GM12865 (cell line): ENCODE measurements at places on chromosomes 1 and 21.

GRCh38 chr21:46078978-46079351, 18.9 kb upstream of the COL6A2 start:
- no peak for DNase-seq

DNA sequence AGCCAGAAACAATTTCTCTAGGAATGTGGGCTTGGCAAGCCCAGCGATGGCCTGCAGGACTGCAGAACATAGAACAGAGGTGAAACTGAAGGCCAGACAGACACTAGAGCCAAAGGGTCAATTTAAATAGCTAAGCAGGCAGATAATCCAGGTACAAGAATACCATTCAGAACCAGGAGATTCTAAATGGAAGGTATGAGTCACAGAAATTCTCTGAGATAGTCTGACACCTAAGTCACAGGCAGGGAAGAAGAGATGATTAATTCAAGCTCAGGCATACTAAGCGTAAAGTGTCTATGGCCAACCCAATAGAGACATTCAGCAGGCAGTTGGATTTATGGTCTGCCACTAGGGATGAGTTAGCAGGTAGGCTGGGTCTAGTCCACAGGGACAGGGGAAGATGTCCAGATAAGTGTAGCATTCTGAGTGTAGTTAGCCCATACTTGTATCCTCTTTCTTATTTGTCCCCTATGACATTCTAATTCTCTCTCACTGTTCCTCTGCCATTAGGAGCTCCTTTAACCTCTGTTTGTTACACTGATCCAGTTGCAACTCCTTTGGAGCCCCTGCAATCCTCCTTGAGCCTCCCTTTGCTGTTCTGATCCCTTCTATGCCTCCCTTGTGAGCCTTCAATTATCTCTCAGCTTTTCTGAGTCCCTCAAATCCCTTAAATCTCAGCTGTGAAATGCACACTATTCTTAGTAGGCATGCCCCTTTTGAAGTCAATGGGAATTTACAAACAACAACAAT, 383.8 kb downstream of the LMO4 start:
- DNase-seq: no peak

DNA sequence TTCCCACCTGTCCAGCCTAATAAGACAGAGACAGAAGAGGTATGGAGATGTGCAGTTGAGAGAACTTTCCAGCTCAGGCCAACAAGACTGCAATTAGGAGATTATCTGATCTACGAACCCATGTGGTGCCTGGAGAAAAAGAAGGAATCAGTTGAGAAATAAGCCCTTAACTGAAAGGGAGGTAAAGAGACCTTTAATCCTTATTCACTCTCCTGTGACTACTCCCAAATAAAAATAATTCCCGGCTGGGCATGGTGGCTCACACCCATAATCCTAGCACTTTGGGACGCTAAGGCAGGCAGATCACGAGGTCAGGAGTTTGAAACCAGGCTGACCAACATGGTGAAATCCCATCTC, 31.9 kb upstream of the SARS1 start:
- DNase-seq: no peak

GRCh38 chr1:96782856-96783255, 61.3 kb downstream of the PTBP2 start:
- DNase-seq: no peak

- no peak for DNase-seq
Observed at GRCh38 chr1:185337246-185337645, 20.2 kb upstream of the IVNS1ABP start.

GRCh38 chr1:66852870-66853269, 51.8 kb upstream of the INSL5 start:
- DNase-seq: peak; percentile 34

DNA sequence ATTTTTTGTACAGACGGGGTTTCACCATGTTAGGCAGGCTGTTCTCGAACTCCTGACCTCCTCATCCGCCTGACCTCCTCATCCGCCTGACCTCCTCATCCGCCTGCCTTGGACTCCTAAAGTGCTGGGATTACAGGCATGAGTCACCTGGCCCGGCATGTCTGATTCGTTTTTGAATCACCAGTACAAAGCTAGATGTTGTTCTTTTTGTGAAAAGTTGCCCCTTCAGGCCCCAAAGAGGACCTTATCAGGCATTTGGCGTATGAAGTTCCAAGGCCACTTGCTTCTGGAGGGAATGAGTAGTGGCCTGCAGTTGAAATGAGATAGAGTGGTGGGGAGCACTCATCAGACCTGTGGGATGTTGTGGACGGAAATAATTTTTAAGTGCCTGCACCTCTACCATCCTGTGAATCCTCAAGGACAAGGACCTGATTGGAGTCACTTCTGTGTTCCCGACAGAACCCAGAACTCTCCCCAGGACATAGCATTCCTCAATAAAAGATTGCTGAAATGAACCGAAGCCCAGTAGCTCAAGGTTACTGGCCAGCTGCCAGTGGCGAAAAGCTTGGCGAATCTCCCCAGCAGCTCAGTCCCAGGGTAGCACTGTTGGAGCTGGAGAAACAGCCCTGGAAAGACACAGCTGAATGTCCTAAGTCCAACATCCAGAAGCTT, 50.1 kb downstream of the NDUFS5 start:
- DNase-seq: no peak

- DNase-seq: no peak
Observed at GRCh38 chr1:117321680-117322609, 45.3 kb upstream of the MAN1A2 start.

GRCh38 chr1:178031856-178032320, 62.0 kb upstream of the RASAL2 start:
- peak; percentile 66 for DNase-seq

DNA sequence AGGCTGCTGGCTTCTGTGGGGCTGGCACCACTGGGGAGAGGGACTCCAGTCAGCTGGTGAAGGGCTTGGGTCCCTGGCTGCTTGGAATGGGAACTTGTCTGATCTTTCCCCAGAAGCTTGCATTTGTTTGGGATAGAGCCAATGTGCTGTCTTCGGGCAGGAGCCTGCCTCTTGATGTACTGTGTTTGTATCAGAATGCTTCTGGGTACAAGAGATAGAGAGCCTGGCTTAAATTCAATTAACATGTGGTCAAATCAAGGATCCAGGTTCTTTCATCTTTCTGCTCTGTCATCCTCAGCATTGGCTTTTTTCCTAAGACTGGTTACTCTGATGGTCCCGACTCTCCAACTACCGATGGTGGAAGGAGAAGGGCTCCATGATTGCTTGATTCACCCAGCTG, 16.0 kb upstream of the PROK1 start:
- DNase-seq: no peak

DNA sequence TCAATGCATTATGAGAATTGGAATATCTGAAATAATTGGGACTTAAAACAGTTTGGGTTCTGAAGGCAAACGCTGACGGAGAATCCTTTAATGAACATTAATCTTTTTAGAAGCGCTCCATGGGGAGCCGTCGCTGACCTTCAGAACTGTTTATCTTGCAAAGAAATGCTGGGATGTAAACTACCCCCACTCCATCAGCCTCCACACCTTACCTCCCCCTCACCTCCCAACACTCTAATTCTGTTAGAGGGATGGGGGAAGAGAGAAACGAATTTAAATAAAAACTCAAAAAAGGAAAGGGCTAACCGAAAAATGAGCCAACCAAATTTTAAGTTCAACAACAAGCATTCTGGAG, 44.1 kb upstream of the DNAJC6 start:
- DNase-seq: no peak

DNA sequence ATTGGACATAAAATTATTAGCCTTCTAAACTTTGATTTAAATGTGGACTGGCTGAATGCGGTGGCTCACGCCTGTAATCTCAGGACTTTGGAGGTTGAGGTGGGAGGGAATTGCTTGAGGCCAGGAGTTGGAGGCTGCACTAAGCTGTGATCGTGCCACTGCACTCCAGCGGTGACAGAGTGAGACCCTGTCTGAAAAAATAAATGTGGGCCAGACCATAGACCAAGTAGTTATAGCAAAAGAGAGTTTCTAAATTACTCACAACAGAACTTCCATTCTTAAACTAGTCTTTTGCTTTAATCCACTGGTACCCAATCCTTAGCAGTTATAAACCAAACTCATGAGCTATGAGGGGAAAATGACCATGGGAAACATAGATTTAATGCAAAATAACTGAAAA, 35.2 kb downstream of the RAP1A start:
- DNase-seq: peak; percentile 69

DNA sequence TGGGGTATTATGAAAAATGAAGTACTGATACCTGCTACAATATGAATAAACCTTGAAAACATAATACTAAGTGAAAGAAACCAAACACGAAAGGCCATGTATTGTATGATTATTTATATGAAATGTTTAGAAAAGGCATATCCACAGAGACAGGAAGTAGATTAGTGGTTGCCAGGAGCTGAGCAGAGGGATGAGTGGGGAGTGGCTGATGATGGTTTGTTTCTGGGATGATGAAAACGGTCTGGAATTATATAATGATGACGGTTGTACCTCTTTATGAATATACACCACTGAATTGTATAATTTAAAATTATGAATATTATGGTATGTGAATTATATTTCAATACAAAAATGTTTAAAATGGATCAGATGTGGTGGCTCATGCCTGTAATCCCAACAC, 63.8 kb upstream of the MPC2 start:
- DNase-seq: no peak

- DNase-seq: no peak
Observed at GRCh38 chr1:230877146-230877923, 9.0 kb upstream of the C1orf198 start.

DNA sequence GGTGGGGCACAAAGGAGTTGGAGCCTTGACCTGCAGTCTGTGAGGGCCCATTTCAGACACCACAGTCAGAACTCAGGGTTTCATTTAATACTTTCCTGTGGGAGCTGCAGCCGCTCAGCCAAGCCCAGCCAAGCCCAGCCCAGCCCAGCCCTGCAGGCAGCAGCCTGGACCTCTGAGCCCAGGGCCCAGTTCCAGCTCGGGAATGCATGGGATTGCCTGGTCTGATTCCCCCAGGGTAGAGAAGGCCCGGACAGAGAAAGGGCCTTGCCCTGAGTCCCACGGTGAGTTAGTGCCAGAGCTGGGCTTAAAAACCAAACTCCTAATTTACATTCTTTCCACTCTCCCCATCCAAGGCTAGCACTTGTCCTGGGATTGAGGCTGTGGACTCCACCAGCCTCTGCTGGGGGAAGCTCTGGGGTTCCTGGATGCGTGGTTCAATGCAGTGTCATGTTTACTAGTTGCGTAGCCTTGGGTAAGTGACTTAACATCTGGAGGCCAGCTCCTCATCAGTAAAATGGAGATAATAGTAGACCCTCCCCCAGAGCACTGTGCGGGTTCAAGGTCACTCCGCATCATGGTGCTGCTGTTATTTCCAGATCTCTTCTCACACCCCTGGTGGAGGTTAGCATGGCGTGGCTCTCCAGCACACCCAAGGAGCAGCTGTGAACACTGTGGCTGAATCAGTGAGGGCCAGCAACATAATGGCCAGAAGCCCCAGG, 29.2 kb upstream of the PKP1 start:
- no peak for DNase-seq

DNA sequence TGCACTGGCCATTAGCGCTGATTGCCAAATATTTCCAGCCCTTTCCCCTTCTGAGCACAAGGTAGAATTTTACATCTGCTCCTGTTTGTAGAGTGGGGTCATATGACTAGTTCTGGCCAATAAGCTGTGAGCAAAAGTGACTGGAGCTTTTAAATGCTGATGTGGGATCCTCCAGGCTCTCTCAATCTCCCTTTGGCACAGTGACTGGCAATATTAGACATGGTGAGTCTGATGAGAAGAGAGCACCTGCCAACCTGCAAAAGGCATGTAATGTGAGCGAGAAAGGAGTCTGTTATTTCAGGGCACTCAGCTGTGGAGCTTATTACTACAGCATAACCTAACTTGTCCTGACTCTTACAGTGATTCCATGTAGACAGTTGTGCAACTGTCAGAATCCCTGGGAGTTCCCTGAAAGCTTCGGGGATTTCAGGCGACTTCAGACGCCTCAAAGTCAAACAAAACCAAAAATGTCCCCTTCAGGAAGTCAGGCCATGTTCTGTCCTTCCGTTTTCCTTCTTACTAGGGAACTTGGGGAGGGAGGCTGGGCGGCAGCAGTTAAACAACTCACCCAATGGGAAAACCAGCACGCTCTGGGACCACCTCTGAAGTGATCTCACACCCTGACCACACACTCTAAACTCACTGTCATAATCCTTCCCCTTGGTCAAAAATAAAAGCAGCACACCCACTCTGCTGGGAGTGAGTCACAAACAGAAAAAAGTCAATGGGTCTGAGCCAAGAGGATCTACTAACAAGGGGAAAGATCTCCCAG, 3.6 kb upstream of the RASSF5 start:
- peak; percentile 91 for DNase-seq

- DNase-seq: no peak
Observed at GRCh38 chr1:4611563-4612341, 42.7 kb upstream of the AJAP1 start.

- DNase-seq: peak; percentile 64
Observed at GRCh38 chr1:170562646-170563338, 30.8 kb downstream of the GORAB start.

DNA sequence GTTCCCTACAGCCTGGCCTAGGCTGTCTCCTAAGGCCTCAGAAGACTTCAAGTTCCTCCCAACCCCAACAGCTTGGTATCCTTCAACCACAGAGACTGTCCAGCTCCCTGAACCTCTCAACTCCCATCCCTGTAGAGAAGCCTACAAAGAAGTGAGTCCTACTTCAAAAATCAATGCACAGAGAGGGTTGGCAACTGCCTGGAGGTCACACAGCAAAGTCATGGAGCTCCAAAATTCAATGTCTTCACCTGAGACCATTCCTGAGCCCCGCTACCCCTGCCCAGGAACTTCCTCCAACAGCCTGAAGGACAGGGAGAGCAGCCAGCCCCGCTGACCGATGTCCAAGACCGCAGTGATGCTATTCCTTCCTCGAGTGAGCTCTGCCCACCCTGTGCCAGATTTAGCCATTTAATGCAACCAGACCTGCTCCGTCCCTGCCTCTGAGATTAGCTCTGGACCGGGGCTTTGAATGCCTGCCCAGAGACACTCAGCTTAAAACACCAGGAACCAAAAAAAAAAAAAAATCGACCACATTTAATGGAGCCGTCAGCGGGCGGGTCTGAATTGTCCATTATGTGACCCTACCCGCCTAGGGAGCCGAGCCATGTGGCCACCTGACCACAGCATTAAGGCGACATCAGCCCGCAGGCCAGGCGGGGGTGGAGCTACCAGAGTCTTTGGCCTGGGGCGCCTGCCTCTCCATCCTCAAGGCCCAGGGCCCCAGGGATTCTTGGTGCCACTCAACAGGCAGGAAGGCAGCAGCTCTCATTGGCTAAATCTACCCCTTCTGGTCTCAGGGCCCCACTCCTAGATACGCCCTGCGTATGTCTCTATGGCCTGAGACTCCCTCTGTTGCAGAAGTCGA, 148.6 kb downstream of the SYF2 start:
- DNase-seq: no peak

GRCh38 chr21:35896060-35896459, 164.3 kb downstream of the SETD4 start:
- DNase-seq: peak; percentile 72
